NCI-H146 (cell line): ENCODE measurements at places on chromosomes 11 and 22.

GRCh38 chr11:62143727-62144126 lies 19.9 kb downstream of the INCENP start:
- no peak for DNase-seq

DNA sequence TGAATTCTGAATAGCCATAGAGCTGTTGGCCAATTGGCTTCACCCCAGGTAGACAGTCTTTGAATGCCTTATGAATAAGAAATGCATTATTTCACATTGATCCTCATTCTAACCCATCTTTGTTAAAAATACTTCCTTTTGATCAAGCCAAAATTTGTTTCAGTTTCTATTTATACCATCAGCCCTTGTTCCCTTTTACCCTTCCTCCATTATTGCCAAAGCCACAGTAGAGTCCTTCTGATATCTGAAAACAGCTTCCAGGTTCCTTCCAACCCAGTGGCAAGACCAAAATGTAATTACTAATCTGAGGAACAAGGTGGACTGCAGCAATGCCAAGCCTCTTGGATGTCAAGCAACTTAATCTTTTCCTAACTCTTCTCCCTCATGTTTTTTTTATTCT lies 458.8 kb downstream of the BUD13 start:
- DNase-seq, result no peak

DNA sequence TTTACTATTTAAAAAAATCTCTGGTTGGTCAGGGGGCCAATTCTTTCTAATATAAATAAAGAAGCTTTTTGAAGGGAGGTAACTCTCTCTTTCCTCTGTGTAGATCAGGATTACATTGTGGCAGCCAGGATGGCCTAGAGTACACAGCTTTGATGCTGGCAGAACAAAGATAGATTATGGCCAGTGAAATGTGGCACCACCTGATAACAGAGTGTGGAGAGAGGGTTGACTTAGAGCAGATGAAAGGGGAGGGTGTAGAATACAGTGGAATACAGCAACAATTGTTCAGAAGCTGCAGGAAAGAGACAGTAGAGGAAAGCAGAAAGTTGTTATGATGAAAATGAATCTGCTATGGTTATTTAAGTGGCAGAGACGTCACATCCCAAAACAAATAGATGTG lies 99.0 kb downstream of the FAR1 start:
- DNase-seq, result no peak

GRCh38 chr11:128690665-128691101 lies 3.2 kb upstream of the FLI1 start:
- DNase-seq, result no peak

- no peak for DNase-seq
These were observed 623.8 kb upstream of the KIRREL3 start for GRCh38 chr11:127624306-127624856.

GRCh38 chr22:19271273-19271855 lies 20.2 kb downstream of the CLTCL1 start:
- no peak for DNase-seq

DNA sequence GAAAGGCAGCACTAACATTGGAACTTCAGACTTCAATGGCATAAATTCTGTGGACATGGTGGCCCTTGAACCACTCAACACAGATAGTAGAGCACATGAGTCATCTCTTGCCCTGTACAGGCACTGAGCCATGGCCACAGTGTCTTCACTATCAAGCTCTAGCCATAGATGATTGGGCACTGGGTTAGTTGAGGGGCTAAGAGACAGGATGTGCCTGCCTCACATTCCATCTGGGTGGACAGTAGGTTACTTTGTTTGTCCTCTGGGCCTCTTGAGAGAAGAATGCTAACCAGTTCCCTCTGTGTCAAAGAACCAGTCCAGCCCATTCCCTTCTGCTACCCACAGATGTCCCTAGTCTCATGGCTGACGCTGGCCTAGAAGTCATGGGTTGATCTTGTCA lies 39.8 kb downstream of the OR6Q1 start:
- DNase-seq, result no peak

DNA sequence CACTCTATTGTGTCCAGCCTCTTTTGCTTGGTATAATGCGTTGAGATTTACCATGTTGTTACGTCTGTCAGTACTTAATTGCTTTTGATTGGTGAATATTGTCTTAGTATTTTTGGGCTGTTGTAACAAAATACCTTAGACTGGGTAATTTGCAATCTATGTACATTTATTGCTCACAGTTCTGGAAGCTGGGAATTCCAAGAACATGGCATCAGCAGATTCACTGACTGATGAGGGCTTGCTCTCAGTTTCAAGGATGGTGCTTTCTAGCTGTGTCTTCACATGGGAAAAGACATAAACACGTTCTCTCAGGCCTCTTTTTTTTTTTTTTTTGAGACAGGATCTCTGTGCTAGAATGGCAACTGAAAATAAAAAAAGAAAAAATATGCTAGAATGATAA lies 46.7 kb upstream of the INCENP start:
- DNase-seq, result no peak

DNA sequence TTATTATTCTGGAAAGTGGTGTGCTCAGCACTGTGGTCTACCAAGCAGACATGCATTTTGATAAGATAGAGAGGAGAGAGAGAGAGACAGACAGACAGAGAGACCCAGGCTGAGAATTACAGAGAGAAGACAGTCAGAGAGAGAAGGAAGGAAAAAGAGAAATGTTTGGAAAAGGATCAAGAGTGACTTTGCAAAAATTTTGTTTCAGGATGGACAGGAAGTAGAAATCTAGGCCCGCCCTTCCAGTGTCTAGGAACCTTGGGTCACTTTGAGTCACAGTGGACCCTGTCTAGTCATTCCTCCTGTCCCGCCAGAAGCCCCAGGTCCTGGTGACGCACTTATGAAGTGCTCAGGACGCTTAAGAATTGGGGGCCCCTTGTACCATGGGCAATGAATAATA lies 166.7 kb downstream of the ST3GAL4 start:
- no peak for DNase-seq

DNA sequence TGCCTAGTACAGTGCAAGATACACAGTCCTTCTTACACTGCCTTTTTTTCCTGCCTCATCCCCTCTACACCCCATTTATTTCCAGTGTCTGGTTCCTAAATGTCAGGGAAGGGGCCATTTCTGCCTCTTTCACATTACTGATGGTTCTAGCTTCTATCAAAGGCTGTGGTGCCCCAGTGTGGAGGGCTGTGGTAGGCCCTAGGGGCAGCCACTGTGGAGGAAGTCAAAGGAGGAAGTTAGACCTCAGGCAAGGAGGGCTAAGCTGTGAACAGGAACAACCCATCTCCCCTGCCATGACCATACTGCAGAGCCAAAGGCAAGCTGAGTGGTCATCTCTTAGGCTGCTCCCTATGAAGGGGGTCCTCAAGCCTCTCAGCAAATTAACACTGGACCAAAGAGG lies 81.9 kb upstream of the CRTAM start:
- no peak for DNase-seq

GRCh38 chr11:74282914-74283371 lies 28.5 kb downstream of the P4HA3 start:
- DNase-seq, result peak; percentile 12

- DNase-seq, result no peak
These were observed 200.2 kb downstream of the CSNK2A3 start for GRCh38 chr11:11152877-11153276.

GRCh38 chr11:117827521-117828511 lies 3.3 kb upstream of the FXYD2 start:
- no peak for DNase-seq

DNA sequence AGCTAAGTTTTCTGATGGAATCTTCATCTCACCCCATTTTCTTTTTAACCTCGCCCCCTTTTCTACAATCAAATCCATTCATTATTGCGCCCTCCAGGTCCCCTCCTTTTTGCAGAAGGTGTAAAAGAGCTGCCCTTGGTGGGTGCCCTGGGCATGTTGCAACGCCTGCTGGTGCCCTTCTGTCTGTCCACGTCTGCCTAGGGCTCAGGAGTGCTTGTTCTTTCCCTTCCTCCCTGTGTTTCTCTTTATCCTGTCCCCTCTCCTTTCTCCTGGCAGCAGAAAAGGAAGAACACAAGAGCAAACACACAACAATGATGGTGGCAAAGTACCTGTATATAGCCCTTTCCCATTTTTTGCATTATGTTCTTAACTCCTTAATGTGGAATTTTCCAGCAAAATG lies 6.2 kb upstream of the TLCD5 start:
- no peak for DNase-seq

DNA sequence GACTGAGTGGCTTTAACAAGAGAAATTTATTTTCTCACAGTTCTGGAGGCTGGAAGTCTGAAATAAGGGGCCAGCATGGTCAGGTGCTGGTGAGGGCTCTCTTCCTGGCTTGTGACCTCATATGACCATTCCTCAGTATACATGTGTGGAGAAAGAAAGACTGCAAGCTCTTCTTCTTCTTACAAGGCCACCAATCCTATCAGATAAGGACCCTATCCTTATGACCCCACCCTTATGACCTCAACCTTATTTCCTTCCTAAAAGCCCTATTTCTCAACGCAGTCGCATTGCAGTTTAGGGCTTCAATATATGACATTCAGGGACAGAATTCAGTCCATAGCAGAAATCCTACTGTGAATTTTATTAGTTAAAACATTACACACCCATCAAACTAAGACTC lies 124.4 kb upstream of the RAG2 start:
- DNase-seq, result no peak

- DNase-seq, result no peak
These were observed 4.3 kb downstream of the TP53AIP1 start for GRCh38 chr11:128938156-128938885.

GRCh38 chr11:12182676-12183541 lies 72.5 kb downstream of the MICAL2 start:
- peak; percentile 47 for DNase-seq

- DNase-seq, result no peak
These were observed 36.1 kb downstream of the CLPB start for GRCh38 chr11:72398058-72398758.

DNA sequence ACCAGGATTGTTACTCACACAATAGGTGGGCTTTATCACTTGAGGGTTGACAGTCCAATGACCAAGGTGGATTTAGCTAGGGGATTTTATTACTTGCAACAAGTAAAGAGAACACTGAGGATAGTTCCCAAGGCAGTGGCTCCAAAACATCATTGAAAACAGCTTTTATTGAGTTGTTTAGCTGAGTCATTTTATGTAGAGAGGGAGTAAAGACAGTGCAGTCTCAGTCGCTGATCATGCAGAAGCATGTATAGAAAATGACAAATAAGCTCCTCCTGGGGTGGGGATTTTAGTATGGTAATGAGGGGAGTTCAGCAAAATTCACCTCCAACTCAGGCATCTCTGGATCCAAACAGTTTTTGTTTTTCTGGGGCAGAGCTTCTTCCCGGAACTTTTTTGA lies 163.0 kb upstream of the CCDC179 start:
- no peak for DNase-seq

- no peak for DNase-seq
These were observed 2.6 kb downstream of the MS4A3 start for GRCh38 chr11:60059052-60059451.

DNA sequence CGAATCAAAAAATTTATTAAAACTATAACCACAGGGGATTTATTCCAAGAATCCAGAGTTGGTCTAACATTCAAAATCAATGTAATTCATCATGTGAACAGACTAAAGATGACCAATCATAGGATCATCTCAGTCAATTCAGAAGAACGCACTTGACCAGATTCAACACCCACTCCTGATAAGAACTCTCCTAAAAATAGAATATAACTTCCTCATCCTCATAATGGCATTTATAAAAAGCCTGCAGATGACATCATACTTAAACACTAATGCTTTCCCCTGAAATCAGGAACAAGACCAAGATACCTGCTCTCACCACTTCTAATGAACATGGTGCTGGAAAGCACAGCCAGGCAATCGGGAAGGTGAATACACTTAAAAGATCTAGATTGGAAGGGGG lies 10.5 kb upstream of the MUC2 start:
- no peak for DNase-seq

DNA sequence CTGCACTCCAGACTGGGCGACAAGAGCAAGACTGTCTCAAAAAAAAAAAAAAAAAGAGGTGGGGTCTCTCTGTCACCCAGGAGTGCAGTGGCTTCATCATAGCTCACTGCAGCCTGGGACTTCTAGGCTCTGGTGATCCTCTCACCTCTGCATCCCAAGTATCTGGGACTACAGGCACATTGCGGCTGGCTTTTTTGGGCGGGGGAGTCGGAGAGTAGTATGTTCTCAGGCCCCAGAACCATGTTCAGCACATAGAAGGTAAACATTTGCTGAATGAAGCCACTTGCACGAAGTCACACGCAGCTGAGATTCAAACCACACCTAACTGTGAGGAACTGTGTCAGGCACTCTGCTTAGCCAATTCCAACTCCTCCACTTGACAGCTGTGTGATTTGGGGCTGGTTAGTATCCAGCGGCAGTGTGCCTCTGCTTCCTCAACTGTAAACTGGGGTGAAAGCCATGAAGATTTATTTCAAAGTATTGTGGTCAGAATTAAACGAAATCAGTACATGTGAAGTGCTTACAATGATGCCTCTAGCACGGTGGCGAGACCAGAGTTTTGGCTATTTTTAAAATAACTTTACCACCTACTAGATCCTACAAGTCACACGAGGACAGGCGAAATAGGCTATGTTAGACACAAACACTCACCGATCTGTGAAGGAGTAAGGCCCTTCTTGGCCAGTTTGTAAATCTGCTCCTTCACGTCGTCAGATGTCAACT lies 789 bp downstream of the RPS13 start:
- no peak for DNase-seq

DNA sequence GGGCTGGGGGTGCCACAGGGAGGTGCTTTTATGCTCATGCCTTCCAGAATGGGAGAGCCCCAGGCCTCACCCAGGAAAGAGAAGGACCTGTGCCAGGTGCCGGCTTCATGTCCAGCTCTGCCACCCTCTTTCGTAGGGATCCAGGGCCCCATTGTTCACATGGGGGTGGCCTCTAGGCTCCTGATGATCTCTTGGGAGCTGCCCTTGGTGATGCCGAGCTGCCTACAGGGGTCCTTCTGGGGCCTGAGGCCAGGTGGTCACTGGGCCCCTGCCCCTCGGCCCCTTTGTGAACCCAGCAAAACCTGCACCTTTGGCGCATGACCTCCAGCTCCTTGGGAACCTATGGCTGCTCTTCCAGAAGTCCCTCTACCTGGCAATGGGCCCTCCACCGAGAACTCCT lies 41.4 kb upstream of the SMIM38 start:
- DNase-seq, result no peak

GRCh38 chr22:36027579-36027934 lies 1.1 kb downstream of the RBFOX2 start:
- DNase-seq, result no peak

DNA sequence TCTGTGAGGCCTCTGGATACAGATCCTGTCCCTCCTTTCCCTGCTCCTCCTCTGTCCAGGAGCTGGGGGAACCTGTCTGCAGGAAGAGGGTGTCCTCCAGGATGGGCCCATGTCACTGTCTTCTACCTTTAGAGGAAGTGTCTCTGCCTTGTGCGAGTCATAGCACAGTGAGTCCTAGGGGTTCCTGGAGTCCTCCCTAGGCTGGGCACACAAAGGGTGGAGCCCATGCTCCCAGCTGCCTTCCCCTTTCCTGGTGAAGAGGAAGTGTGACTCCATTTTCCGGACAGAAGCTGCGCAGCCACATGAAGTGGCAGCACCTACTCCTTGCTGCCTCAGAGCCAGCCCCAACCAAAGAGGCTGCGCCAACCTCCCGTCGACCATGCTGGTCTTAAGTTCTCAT lies 112.2 kb downstream of the CTTN start:
- no peak for DNase-seq
